DMS79 (cell line): ENCODE measurements at places on chromosomes 16 and 17.

DNA sequence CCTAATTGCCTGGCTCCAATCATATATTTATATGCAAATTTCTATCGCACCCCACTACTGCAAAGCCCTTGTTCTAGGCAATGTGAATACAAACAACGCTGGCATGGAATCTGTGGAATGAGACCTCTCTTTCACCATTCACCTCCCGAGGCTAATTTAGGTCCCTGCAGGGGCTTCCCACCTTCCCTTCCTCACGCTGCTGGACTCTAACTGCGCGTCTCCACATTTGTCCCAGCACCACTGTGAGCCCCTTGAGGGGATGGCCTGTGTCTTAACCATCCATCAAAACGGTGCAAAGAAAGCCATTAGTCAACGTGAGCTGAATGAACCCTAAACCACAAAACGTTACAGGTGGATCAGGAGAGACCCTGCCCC, 1.6 kb downstream of the TMEM114 start:
- DNase-seq = no peak

DNA sequence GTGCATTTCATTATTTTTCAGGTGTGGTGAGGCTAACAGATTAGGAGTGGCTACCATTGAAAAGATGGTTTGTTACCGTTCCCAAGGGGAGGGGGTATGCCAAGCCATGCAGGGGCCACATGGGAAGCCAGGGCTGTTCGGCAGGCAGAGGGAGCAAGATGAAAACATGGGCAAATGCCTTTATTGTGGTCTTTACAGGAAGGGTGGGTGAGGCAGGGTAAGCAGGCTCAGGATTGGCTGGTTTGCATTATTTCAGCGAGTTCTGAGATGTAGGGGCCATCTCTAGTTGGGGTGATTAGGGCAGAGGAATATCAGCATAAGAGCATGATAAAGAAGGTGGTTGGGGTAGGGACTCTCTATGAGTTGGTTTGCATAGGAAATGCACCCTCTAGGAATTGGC, 117.6 kb downstream of the CCT6B start:
- DNase-seq = no peak

DNA sequence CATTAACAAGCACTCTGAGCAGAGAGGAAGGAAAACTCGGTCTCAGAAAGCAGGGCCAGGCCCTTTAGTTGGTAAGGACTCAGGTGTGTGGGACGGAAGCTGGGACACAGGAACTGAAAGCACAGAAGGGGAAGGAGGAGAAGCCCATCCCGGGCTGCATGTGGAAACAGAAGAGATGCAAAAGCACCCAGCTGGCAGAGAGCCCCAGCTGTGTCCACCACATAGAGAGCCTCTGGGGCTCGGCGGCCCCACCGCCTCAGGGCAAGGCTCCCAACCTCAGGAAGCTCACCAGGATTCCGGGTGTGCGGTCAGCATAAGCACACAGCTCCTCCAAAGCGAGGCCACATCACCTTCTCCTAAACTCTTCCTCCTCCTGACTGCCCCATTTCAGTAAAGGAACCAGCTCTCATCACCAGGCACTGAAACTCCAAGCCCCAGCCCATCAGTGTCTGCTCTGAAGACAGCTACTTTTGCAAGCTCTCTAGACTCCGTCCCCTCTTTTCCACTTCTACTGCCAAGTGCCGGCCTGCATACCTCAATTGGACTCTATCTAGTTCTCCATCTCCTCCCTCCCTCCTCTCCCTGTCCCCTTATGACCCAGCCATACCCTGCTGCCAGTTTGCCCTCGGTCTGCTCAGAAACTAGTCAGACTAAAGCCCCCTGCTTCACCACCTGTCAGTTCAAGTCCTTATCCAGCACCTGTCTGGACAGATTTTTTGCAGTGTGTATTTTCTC, 6.0 kb downstream of the ST3GAL2 start:
- DNase-seq = no peak

DNA sequence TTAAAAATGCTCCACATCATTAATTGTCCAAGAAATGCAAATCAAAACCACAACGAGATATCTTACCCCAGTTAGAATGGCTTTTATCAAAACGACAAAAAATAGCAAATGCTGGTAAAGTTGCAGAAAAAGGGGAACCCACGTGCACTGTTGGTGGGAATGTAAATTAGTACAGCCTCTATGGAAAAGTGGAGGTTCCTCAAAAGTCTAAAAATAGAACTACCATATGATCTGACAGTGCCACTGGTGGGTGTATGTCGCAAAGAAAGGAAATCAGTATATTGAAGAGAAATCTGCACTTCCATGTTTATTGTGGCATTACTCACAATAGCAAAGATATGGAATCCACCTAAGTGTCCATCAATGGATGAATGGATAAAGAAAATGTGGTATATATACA, 38.2 kb upstream of the ZFHX3 start:
- DNase-seq = no peak

- DNase-seq = no peak
Observed at GRCh38 chr17:40457964-40458791, 14.9 kb downstream of the IGFBP4 start.

GRCh38 chr16:2210386-2211365, at the start of gene BRICD5:
BRICD5 (minus strand) TSS chr16:2210863; CDS start chr16:2210833, 30 bp downstream.
- no peak for DNase-seq
